HT1080 (cell line): ENCODE measurements at places on chromosomes 16 and 17.

- DNase-seq: no peak
Observed at GRCh38 chr17:62937606-62938005, 28.4 kb upstream of the TANC2 start.

- no peak for DNase-seq
Observed at GRCh38 chr17:73750975-73751374, 106.7 kb upstream of the SDK2 start.

DNA sequence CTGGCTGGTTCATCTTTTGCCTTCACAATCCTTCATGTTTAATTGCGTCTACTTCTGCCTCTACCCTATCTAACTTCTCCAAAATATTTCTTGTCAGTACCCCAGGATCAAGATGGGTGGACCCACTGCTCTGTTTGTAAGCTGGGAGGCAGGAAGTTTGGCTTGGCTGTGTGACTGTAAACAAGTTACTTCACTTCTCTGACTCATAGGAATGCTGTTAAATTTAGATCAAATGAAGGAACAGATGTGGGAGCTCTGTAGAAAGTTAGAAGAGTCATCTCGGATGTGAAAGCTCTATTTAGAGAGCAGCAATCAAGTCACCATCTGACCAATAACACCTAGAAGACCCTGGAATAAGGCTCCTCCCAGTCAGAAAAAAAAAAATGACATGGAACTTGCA is 55.2 kb upstream of the MRTFB start:
- DNase-seq: peak; percentile 55

- DNase-seq: no peak
Observed at GRCh38 chr17:41653892-41654677, 29.7 kb upstream of the KRT17 start.

- no peak for DNase-seq
Observed at GRCh38 chr16:49675413-49675812, 180.5 kb downstream of the ZNF423 start.

DNA sequence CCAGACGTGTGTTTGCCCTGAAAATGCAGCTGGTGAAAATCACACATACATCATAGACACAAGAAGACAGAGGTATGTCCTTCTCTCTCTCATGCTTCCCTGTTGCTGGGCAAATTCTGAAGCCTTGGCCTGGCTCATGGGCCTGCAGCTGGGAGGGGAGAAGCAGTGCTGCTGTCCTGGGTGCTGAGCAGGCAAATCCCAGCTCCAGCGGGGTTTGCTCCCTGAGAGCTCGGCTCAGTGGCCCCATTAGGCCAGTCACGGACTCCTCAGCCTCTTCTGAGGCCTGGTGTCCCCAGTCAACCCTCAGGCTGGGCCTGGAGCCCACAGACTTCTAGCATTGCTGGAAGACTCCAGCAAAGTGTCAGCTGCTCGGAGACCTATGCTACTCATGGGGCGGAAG is 11.7 kb downstream of the RHBDL3 start:
- no peak for DNase-seq

- peak; percentile 21 for DNase-seq
Observed at GRCh38 chr16:60674241-60674640, 1362.0 kb downstream of the CDH8 start.

- no peak for DNase-seq
Observed at GRCh38 chr17:49223517-49224197, 6.9 kb downstream of the PHOSPHO1 start.

DNA sequence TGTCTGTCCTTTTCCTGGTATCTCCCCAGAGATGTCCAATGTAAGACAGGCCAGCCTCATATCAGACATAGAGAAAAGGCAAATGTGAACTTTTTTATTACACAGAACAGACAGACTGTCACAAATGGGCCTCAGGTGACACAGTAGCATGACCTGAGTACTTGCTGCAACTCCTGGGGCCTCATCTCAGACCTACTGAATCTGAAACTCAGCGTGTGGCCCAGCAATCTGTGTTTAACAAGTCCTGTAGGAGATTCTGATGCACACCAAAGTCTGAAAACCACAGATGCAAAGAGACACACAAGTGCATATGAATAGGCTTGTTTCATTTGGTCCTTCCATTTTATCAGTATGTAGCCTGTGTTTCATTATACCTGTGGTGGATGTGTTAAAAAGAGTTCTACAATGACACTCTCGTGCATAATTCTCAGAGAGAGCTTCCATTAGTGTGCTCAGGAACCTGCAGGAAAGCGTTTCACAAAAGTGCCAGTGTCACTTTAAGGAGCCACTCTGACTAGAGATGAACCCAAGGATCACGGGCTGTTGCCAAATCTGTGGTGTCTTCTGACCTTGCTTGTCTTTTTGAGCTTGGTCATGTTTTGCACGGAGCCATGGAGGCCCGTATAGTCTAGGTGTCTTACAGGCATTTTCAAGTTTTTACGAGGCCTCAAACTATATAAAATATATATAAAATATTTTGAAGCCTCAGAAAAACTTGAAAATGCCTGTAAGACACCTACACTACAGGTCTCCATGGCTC is 33.8 kb upstream of the NF1 start:
- DNase-seq: no peak

DNA sequence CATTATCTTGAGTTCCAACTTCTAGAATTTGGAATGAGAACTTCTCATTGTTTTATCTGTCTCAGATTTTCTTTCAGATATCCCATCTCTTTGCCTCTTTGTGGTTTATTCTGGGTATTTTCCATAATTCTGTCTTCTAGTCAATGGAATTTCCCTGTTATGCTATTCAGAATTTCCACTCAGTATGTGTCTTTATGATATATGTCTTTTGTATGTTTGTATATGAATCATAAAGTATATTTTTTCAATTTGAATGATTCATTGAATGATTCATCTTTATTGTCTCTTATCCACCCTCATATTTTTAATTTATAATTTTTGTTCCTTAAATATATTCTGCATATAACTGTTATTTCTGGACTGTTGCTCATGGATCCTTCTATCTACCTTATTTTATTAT is 729.7 kb upstream of the GOT2 start:
- no peak for DNase-seq

GRCh38 chr16:4745274-4745569 is 10.9 kb downstream of the DNAAF8 start:
- DNase-seq: no peak

- no peak for DNase-seq
Observed at GRCh38 chr16:80356365-80356764, 184.4 kb upstream of the DYNLRB2 start.

- DNase-seq: no peak
Observed at GRCh38 chr17:72079700-72080099, 41.1 kb upstream of the SOX9 start.

DNA sequence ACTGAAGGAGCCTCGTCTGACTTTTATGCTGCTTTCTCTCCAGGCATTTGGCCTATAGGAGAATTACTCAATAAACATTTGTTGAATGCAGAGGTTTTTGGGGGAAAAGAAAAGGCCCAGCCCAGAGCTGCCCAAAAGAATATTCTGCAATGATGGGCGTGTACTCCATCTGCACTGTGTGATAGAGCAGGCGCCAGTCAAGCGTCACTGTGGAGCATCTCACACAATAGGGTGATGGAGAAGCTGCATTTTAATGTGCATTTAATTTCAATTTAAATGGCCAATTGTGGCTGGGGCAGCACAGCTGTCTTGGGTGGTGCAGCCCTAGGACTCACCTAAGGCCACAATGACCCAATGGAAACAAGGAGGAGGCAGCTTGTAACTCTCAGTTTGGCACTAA is 20.6 kb downstream of the GLYR1 start:
- no peak for DNase-seq

- no peak for DNase-seq
Observed at GRCh38 chr16:49011901-49012300, 269.7 kb downstream of the CBLN1 start.

GRCh38 chr17:45341533-45342158 is 24.8 kb upstream of the MAP3K14 start:
- DNase-seq: peak; percentile 100

- no peak for DNase-seq
Observed at GRCh38 chr16:71626858-71627213, 852 bp downstream of the MARVELD3 start.

DNA sequence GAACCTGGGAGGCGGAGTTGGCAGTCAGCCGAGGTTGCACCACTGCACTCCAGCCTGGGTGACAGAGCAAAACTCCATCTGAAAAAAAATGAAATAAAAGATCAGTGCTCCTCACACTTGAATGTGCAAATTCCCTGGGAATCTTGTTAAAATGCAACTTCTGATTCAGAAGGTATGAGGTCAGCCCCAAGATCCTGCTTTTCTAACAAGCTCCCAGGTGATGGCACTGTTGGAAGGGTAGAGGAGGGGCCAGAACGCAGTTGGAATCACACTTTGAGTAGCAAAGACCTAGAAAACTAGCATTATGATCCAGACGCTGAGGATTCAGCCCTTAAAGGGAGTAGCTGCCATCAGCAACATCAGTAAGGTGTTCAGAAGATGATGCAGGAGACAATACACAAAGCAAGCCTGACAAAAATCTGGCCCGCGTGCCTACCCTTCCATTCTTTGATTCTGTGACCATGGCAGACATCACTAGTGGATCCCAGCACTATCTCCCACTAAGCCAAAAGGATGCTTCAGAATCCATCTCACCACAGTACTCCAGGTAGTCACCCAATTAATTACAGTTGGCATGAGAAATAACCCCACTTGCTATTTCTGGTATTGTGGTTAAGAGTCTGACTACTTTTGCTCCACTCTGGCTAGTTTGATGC is 33.1 kb upstream of the MEIOC start:
- peak; percentile 38 for DNase-seq

GRCh38 chr16:69863401-69864281 is 87.5 kb upstream of the CLEC18A start:
- DNase-seq: no peak

- peak; percentile 57 for DNase-seq
Observed at GRCh38 chr17:37828651-37829124, 83.8 kb upstream of the HNF1B start.

DNA sequence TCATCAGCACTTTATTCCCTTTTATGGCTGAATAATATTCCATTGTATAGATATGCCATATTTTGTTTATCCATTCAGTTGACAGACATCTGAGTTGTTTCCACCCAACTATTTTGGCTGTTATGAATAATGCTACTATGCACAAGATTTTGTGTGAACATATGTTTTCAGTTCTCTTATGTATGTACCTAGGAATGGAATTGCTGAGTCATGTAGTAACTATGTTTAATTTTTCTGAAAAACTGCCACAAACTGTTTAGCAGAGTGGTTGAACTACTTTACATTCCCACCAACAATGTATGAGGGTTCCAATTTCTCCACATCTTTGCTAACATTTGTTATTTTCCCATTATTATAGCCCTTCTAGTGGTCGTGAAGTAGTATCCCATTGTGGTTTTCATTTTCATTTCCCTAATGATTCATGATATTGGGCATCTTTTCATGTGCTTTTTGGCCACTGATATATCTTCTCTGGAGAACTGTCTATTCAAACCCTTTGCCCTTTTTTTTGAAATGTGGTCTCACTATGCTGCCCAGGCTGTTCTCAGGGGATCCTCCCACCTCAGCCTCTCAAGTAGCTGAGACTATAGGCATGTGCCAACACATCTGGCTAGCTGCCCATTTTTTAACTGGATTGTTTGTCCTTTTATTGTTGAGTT is 26.3 kb downstream of the SMURF2 start:
- DNase-seq: peak; percentile 64

DNA sequence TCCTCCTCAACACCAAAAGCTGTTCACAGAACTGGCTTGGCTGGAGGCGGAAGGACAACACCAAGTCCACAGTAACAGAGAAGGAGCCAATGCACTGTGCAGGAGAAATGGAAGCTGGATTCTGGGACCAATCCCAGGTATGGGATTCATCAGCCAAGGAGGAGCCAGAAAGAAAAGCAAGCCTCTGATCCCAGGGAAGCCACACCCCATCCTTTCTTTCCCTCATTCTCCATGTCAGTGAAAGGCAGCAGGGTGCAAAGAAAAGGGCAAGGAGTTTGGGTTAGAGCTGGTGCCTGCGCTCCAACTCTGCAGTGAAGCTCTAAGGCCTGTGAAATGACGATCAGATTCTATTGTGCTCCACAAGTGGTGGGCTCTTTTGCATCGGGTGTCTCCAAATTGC is 11.0 kb downstream of the DCAKD start:
- no peak for DNase-seq

DNA sequence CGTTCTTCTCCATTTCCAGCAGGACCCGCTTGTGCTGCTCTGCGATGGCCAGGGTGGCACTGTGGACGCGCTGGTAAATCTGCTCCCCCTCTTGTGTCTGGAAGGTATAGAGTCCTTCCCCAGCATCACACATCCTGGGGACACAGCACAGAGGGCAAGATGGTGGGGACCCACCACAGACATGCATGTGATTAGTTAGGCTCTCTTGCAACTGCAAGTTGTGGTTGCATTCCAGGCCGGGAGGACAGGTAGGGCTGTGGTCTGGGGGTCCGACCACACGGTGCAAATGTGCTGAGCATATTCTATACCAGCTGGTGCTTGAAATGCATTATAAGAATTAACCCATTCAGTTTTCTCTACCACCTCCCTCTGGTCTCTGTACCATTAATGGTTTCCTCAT is 11.4 kb downstream of the POLR2C start:
- DNase-seq: no peak

- no peak for DNase-seq
Observed at GRCh38 chr16:19808061-19808641, 76.5 kb downstream of the GPRC5B start.

- DNase-seq: peak; percentile 97
Observed at GRCh38 chr16:48158296-48158695, 2.5 kb upstream of the ABCC12 start.

DNA sequence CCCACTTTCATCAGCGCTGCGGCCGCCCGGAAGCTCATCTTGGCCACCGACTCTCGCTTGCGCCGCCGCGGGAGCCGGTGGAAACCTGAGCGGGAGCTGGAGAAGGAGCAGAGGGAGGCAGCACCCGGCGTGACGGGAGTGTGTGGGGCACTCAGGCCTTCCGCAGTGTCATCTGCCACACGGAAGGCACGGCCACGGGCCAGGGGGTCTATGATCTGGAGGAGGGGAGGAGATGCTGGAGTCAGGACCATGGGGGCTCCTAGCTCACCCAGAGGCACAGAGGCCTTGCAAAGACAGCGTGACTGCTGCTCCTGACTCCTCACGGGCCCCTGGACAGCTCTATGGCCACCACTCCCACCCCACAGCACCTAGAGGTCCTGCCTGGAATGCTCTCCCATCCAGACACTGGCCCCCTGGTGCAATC is 9.4 kb downstream of the SNRNP25 start:
- DNase-seq: no peak

DNA sequence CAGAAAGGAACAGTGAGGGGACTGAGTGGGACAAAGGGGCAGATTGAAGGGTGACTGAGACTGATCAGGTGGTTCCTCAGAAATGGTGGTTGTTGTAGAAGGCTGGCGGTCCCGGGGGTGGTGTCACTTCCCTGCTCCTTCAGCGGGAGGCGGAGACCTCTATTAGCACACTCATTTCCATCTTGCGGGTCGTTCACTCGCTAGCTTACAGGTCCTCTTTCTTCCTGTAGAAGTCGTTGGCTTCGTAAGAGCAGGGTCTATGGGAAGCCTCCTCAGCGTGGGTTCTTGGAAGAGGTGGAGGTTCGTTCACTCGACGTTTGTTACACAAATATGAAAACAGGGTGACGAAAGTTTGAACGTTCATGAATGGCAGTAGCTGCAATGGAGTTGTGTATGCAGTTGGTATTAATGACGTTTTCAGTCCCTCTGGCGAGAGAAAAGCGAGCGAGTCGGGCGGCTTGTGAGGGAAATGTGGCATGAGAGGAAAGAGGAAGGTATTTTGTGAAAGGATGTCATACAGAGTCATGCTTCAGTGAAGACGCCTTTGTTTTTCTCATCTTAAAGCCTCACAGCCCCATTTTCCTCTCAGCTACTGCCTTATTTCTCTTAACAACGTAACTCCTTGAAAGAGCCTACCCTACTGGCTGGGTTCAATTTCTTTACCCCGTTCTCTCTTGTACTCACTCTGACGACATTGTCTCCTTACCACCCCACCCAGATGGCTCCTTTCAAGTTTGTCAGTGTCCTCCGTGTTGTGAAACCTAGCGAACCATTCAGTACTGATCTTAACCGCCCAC is 667 bp downstream of the EFCAB13 start:
- DNase-seq: no peak
